ENCODE measurements at places on chromosomes 2 and 18.

DNA sequence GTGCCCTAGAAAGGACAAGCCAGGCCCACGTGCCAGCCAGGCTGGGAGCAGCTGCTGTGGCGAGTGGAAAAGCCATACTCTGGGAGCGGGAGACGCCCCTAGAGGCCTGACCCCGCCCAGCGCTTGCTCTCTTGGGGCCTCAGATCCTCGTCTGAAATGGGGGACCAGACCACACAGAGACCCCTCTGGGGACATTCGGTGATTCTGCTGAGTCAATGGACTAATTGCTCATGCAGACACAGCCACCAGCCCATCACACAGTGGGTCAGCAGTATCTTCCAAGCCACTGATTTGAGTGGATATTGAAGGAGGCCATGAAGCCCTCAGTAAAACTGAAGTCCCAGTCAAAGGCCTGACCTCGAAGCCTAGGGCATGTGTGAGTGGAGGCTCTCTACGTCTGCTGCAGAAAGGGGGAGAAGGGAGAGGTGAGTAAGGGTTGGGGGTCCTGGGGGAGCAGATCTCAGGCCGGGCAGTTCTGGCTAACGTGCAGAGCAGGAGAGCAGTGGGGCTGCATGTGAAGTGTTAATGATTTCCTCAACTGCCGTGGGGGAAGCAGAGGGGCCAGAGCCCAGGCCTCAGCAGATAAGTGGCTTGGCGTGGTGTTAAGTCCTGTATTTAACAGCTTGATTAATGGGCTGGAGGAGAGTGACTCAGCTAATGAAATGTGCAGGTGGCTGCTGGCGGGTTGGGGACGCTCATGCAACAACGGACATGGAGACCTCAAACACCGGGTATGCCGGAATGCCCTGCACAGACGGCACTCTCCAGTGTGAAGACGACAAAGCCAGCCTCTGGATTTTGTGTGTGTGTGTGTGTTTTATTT is 104.4 kb upstream of the TWIST2 start:
- no peak for DNase-seq

DNA sequence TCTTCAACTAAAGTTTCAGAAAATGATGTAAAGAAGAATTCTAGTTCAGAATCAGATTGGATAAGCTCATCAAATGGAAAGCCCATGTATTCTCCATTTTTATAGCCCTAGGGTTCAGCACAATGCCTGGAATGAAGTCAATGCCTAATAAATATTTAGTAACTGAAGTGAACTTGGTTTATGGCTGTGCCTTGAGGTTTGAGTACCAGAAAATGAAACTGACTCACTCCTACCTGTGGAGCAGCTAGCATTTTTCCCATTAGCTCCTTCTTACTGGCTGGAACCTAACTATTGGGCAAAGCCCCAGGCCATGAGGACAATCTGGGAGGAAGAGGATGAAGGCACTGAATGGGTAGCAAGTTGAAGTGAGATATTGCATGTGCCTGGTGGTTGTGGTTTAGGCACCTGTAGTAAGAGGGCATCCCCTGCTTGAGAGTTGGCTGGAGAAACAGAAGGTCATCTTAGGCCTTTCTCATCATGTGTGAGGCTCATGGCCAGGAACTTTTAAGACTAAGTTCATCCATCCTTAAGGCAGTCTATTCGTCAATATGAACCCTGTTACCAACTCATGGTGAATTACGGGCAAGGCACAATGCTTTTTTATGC is 85.0 kb upstream of the LYPD1 start:
- DNase-seq, result no peak

- DNase-seq, result no peak
Observed at GRCh38 chr2:10982931-10983701, 71.4 kb downstream of the KCNF1 start.

- no peak for DNase-seq
Observed at GRCh38 chr2:143686585-143687164, 557.5 kb downstream of the ARHGAP15 start.

GRCh38 chr2:75002007-75002406 is 43.6 kb downstream of the POLE4 start:
- DNase-seq, result no peak

- no peak for DNase-seq
Observed at GRCh38 chr2:225073198-225073597, 30.9 kb upstream of the DOCK10 start.

GRCh38 chr2:77017355-77017745 is 504.8 kb downstream of the LRRTM4 start:
- no peak for DNase-seq

DNA sequence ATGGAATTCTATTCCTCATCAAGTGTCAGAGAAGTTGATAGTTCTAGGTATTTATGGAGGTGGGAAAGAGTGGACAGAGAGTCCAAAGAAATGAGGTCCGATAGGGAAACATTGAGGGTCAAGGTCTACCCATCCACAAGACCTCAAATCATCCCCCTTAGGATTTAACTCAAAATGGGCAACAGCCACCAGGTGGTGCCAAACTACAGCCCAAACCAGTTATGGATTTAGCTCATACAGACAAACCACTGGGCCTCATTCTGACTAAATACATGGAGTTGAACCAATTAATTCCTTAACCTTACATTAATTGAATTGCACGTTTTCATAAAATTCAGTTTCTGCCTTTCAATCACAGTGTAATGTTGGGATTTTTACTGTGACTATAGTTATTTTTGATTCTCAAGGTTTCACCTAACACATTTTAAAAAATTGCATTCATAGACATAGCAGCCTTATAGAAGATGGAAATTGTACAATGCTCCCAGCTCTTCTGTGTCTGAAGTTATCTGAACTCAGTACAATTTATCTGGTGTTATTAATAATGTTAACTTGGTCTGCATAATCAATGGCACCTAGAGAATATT is 98.2 kb upstream of the HNMT start:
- DNase-seq, result peak; percentile 11

DNA sequence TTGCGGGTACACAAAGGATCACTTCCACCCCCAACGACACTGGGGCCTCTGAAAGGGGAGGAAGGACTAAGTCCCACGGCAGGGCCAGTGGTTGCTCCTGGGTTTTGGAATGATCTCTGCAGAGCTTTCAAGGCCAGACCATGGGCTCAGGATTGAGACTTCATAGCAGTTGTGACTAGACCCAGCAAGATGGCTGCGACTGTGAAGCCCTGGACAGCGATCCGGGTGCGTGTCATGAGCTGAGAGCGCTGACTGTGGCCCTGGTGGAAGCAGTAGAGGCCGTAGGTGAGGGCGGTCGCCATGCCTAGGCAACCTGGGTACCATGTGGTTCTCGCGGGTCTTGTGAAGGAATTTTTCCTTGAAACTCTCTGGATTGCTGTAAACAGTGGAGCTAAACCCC is 27.3 kb downstream of the NCL start:
- no peak for DNase-seq

DNA sequence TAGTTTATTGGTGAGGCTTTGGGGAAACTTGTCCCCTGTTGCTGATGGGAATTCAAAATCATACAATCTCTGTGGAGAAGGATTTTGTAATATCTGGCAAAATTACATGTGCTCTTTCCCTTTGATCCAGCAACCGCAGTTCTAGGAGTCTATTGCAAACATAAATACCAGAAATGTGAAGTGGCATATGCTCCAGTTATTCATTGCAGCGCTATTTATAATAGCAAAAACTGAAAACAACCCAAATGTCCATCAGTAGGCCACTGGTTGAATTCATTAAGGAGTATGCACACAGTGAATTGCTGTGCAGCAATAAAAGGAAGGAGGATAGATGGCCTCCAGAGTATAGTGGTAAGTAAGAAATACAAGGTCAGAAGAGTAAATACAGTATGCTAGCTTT is 76.5 kb downstream of the HNRNPLL start:
- DNase-seq, result no peak

- DNase-seq, result no peak
Observed at GRCh38 chr2:214542295-214542694, 131.4 kb downstream of the VWC2L start.

DNA sequence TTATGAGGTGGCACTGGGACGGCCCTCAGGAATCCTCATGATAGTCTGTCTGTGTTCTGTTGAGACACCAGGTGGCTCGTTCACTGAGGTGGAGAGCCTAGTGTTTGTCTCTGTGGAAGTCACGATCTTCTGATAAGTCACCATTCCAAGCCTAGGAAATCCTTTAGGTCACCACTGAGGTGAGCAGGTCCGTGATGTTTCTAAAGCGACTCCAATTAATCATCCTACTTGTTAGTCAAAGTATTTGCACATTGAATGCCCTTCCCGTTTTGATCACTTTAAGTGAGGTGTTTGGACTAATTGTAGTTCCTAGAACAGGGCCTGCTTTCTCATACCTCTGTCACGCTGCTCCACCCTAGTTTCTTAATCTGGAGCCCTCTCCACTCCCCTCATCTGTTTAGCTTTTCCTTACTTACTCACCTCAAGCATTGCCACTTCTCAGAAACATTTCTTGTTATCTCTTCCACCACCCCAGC is 28.0 kb upstream of the DSG3 start:
- no peak for DNase-seq

GRCh38 chr2:72082021-72082601 is 65.6 kb downstream of the CYP26B1 start:
- DNase-seq, result no peak

DNA sequence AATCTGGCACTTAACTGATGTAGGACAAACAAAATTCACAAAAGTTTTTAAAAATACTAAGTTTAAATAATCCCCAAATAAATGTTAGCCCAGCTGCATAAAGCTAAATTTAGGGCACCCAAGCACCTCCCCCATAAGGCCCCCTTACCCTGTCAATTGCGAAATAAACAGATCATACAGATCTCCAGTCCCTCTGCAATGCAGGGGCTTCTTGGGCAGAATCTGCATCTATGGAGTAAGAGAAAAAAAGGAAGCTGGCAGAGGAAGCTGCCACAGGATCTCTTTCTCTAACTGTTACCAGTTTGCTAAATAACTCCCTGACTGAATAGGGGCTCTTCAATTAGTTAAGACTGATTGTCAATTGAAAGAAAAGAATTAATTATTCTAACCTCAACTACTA is 117.7 kb downstream of the MEMO1 start:
- no peak for DNase-seq

GRCh38 chr2:241608881-241609280 is 28.1 kb downstream of the THAP4 start:
- no peak for DNase-seq

GRCh38 chr2:85009019-85009618 is 38.2 kb downstream of the KCMF1 start:
- DNase-seq, result no peak

DNA sequence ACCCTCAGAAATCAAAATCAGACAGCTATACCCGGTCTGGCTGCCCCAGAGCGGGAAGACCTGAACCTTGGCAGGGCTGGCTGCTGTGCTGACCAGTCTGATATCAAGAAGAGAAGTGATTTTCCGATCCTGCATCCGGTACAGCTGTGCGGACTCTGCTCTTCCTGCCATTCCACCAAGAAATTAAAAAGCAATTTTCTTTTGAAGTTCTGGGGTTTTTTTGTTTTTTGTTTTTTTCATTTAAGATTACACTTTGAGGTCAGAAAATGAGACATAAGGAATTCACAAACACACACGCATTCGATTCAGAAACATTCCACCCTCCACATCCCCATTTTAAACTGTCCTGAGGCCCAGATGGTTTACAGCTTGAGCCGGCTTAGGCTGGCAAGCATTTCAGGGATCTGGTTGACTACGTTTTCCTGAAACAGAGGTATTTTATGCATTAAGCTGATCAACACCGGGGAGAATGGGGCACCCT is 156.5 kb downstream of the COL6A3 start:
- no peak for DNase-seq

- DNase-seq, result no peak
Observed at GRCh38 chr18:47737956-47738355, 192.5 kb downstream of the SMAD2 start.

GRCh38 chr2:16608661-16609643 is 56.7 kb downstream of the CYRIA start:
- peak; percentile 65 for DNase-seq

DNA sequence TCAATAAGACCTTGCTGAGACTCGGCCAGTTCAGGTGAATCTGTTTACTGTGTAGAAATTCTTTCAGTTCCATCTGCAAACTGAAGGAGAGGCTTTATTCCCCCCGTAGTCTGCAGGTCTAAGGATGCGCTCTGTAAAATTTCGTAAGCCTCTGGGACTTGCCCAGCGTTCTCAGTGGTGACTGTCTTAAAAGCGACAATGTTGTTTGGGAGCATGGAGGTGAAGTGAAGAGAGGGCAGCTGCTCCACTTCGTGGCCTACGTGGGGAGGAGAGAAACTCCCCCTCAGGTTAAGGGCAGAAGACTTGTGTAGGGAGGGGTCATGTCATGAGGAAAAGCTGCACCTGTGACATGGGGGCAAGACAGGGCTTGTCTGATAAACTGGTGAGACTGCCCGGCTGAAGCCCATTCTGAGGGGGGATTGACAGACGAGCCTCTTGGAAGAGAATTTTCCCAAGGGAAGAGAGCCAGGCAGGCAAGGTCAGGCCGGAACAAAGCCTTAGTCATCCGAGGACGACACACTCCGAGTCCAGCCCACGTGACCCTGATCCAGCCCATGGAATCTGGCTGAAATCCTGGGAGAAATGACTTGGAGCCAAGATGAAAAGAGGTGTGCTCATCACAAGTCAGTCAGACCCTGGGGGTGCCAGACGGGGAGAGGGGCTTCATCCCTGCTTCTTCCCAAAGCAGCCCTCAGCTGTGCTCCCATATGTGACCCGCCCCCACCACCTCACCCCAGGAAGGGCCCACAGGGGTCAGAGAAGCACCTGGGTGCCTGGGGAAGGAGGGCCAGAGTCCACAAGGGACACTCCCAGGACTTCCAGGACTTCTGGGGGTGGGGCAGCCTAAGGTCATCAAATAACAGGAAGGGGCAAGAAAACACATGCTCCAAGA is 88.5 kb upstream of the SH3BP4 start:
- DNase-seq, result no peak

DNA sequence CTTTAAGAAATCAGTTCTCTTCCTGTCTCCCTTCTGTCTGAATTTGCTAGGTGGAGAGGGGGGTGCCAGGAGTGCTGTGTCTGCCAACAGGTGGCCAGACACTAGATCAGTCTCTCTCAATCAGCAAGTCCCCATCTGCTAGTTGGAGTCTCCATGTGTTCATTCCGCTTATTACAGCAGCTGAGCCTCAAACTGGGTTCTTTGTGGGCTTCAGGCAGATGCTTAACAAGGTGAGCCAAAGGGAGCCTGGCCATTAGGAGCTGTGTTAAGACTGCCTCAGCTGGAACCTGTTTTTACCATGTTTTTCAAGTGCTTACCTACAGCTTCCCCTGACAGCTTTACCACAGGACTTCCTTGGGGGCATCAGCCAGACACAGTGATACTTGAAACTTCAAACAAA is 401.9 kb downstream of the LRP1B start:
- no peak for DNase-seq

DNA sequence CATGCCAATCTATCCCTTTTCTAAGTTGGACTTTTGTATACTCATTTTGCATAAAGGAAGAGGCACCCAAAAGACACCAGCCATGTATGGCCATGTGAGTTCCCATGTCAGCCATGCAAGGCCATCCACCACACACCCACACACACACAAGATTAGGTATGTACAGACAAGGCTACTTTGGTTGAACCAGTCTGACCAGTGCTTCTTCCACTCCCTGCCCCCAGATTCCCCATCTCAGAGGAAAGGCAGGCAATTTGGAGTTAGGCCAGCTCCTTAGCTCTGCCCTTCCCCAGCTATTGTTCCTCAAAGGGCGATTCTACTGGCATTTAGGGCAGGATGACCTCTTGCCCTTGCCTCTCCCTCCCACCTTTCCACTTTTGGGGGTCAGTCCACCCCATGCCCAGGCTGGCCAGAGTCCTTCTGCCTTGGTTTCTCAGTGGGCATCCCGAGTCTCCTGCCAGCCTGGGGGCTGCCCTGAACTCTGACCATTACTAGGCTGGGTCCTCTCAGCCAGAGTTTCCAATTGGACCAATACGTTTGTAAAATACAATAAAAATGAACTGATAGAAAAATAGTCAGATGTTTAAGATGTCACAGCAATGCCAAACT is 101.1 kb downstream of the ZBTB7C start:
- no peak for DNase-seq
